Kidney capillary endothelial cell (primary cell): ENCODE measurements at places on chromosomes 2 and 18.

DNA sequence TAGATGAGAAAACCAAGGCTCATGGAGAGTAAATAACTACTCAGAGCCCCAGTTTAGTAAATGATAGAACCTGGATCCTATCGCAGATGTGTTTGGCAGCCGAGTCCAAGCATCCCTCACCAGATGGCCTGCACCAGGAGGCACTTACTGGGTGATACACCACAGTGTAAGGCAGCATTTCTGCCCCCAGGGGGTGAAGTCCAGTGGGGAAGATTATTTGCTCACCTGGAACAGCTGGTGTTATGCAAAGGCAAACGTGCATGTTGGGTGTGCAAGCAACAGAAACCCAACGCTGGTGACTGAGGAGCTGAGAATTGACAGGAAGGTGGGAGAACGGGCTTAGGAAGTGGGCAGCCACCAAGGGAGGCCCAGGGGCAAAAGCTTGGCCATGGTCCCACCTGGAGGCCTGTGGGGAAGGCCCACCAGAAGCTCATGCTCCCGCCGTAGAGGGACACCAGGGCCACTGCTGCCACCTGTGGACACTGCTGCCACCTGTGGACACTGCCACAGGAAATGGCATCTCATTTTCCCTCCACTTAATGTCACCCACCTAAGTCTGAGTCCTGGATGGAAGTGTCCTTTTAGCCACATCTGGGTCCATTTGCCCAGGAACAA lies 100.6 kb downstream of the TFCP2L1 start:
- no peak for DNase-seq

- no peak for DNase-seq
These were observed 111.9 kb downstream of the TFCP2L1 start for GRCh38 chr2:121173112-121173511.

DNA sequence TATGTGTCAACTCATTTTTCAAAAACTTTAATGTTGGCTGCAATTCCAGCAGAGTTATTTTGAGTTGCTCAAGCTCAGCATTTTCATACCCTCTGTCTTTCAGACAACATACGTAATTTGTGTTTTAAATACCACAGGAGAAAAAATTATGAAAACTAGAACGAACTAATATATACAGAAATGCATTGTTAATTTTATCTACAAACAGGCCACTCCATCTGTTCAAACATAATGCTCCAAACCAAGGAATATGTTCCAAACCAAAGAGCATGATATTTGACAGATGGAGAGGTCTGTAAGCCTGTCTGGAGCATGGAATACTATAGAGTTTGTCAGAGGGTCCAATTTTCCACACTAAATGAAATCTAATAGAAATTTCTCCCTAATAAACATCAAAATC lies 536.2 kb upstream of the FSIP2 start:
- DNase-seq = no peak

DNA sequence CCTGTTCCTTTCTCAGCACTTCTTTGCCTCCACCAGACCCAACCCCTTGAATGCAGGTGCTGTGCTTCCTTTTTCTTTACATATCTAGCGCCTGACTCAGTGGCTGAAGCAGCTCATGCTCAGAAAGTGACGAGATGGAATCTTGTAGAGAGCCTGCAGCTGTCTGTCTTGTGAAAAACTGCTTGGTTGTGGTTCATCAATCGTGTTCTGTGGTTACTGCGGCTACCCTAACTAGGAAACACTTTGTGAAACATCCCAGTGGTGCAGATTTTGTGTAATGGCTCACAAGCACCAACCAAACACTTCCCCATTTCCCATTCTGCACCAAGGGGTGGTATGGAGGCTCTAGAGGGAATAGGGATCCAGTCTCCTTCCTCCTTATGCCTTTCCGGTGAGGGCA lies 307.2 kb upstream of the MMADHC start:
- no peak for DNase-seq

DNA sequence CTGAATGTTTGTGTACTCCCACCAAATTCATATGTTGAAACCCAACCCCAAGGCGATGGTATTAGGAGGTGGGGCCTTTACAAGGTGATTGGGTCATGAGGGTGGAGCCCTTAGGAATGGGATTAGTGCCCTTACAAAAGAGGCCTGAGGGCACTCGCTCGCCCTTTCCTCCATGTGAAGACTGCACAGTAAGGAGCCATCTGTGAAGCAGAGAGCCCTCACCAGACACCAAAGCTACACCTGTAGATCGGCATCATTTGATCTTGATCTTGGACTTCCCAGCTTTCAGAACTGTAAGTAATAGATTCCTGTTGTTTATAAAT lies 62.9 kb upstream of the FZD7 start:
- DNase-seq = no peak

DNA sequence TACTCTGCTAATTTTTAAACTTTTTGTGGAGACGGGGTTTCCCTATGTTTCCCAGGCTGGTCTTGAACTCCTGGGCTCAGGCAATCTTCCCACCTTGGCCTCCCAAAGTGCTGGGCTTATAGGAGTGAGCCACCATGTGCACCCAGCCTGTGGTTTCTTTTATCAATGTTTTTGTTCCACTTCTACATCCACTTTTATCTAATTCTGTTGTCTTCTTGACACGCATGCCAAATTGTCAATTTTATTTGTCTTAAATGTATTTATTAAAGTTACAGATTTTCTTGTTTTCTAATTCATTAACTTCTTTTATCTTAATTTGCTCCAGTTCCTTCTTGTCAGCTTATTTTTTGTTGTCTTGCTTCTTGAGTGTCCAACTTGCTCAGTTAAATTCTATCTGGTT lies 43.8 kb upstream of the ASPRV1 start:
- DNase-seq = no peak

DNA sequence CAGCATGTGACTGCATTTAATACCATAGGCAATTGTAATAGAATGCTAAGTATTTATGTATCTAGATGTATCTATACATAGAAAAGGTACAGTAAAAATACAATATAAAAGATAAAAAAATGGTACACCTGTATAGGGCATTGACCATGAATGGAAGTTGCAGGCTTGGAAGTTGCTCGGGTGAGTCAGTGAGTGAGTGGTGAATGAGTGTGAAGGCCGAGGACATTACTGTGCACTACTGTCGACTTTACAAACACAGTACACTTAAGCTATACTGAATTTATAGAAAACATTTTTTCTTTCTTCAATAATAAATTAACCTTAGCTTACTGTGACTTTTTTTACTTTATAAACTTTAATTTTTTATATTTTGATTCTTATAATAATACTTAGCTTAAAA lies 8.9 kb downstream of the DIS3L2 start:
- DNase-seq = no peak

- DNase-seq = no peak
These were observed 271.6 kb downstream of the PTGR3 start for GRCh38 chr18:74937291-74937690.

DNA sequence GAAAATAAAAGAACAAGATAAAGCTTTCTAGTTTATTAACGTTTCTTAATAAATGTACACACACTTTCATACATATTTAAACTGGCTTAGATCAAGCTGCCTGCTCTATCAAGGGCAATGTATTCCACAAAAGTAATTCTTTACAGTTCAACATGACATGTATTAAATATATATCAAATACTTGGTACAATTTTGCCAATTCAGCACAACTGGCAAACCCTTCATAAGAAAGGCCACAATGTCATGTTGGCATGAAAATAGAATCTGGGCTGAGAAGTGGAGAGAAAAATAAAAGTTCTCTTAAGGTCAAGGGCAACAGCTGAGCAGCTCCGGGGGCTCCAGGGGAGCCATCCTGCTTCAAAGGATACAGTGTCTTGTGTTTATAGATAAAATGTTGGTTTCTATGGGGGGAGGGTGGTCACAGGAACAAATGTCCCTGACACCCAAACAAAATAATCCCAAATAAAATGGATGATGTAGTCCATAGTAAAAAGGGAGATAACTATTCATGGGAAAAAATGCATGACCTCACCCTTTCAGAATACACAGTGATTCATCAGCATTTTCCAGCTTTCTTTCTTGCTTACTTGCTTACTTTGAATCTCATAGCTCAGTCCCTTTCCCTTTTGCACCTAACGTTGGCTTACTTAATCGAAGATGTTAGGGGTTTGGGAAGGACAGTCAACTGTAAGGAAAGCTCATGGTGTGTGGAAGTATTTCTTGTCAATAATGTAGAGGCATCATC lies 494.9 kb downstream of the NYAP2 start:
- DNase-seq = no peak
